Bladder microvascular endothelial cell (primary cell): ENCODE measurements at places on chromosomes 5 and 9. TPM values are rescaled to one million over a fixed set of nuclear protein-coding genes. Genes with fewer than 3 reads are reported as not detected.

The C9orf153 gene
- total RNA-seq, result 0.94 TPM in 1 of 2 replicates, not detected in the other

The PFDN1 gene
- total RNA-seq, result 48.6 and 62.2 TPM in 2 replicates

The CCL27 gene
- 0.16 TPM in 1 of 2 replicates, not detected in the other for total RNA-seq

The RBM18 gene
- total RNA-seq, result 6.5 and 9.4 TPM in 2 replicates

The CTSL gene
- 94.5 and 201 TPM in 2 replicates for total RNA-seq

The TRIM7 gene
- total RNA-seq, result 2.0 and 8.6 TPM in 2 replicates

The PCDH12 gene
- 22.0 and 35.0 TPM in 2 replicates for total RNA-seq

The CRHBP gene
- 0.49 and 0.88 TPM in 2 replicates for total RNA-seq
